EL (cell line): ENCODE measurements at places on chromosomes 3 and 15.

DNA sequence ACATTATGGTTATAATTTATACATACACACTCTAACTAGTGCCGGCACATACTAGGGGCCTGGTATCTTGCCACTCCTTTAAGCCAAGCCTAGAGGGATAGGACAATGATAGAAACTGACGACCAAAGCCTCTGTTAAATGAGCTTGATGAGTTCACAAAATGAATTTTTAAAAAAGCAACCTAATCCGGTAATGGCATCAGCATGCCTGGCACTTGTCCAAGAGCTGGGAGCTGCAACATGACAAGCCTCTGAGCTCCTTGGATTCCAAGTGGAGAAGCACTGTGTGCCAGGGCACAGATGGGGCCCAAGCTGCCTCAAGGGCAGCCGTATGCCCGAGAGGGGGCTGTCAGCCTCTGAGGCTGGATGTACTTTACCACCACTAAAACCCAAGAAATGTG lies 9.7 kb downstream of the ETV5 start:
- DNase-seq = peak; percentile 74

- no peak for DNase-seq
Measured at GRCh38 chr3:53836084-53836872, 9.9 kb downstream of the CHDH start.

DNA sequence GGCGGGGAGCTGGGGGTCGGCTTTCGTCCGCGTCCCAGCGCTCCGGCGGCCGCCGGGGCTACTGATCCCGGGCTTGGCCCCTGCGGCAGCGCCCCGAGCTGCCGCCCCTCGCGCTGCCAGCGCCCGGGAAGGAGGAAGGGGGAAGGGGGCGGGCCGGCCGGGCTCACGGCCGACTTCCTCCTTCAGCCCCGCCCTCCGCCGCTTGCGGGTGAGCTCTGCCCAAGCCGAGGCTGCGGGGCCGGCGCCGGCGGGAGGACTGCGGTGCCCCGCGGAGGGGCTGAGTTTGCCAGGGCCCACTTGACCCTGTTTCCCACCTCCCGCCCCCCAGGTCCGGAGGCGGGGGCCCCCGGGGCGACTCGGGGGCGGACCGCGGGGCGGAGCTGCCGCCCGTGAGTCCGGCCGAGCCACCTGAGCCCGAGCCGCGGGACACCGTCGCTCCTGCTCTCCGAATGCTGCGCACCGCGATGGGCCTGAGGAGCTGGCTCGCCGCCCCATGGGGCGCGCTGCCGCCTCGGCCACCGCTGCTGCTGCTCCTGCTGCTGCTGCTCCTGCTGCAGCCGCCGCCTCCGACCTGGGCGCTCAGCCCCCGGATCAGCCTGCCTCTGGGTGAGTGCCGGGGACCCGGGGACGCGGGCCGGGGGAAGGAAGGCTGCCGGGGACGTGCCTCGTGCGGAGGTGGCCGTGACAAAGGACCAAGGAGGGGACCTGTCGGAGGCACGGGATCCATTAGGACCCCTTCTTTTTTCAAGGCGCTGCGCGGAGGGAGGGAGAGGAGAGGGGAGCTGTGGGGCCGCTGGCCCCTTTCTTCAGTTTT lies at the start of gene SEMA4B:
Gene SEMA4B, plus strand, starts transcription at position 201 of the 814 bp plus-strand sequence. Its CDS starts 249 bp downstream, at position 450.
- DNase-seq = peak; percentile 68

DNA sequence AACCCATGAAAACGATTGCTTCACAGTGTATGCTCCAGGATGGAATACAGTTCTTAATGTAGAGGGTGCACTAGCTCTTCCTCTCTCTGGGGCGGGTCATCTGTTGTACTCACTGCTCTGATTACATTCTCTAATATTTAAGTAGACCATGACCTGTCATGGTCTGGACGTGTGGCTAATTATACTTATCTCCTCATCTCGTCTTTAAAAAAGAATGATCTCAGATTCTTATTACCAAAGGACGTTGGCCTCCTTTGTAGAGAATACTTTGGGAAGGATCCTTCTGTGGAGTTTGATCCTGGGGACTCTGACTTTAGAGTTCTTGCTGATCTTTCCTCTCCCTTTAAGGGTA lies 48.4 kb upstream of the TRAK1 start:
- peak; percentile 50 for DNase-seq

DNA sequence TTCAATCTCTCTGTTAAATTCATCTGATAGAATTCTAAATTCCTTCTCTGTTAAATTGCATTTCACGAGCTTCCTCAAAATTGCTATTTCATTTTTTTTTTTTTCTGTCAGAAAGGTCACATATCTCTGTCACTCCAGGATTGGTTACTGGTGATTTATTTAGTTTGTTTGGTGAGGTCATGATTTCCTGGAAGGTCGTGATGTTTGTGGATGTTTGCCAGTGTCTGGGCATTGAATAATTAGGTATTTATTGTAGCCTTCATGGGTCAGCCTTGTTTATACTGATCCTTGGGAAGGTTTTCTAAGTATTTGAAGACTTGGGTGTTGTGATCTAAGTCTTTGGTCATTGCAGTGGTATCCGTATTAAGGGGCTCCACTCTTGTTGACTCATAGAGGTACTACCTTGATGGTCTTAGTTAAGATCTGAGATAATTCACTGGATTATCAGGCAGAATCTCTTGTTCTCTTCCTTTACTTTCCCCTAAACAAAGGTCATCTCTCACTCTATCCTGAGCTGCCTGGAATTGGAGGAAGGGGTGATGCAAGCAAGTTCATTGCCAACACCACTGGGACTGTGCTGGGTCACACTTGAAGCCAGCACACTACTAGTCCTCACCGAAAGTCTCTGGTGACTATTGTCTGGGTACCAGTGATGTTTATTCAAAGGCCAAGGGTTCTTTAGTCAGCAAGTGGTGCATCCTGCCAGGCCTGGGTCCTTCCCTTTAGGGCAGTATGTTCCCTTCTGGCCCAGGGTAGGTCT lies 231.1 kb downstream of the GBE1 start:
- DNase-seq = no peak

DNA sequence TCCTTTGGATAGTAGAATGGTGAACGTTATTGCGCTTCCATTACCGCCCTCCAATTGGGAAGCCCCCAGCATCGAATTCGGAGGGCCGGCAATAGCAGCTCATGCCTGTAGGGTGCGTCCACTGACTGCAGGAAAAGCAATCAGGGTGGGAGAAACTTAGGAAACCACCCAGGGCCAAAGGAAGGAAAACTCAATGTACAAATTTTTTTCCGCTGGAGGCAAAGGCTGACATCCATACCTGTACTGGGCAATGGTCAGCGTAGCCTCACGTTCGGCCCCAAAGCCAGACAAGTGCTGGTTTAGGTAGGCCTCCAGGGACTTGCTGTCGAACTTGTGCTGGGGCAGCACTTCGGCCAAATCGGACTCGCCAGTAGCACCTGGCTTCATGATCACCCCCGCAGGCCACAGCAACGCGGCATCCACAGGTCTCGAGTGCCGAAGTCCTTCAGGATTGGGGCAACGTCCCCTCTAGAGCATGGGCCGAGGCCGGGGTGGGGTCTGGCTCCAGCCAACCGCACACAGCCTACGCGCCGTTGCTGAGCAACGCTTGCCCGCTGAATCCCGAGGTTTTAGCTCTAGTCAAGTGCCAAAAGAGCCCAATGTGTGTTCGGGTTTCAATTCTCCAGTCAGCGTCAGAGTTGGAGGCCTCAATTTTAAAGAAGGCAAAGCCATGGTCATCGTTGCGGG lies at the start of gene ACAD11:
Gene ACAD11, minus strand, starts transcription at position 445 of the 687 bp plus-strand sequence. Its CDS starts 58 bp downstream, at position 387.
- DNase-seq = peak; percentile 75

DNA sequence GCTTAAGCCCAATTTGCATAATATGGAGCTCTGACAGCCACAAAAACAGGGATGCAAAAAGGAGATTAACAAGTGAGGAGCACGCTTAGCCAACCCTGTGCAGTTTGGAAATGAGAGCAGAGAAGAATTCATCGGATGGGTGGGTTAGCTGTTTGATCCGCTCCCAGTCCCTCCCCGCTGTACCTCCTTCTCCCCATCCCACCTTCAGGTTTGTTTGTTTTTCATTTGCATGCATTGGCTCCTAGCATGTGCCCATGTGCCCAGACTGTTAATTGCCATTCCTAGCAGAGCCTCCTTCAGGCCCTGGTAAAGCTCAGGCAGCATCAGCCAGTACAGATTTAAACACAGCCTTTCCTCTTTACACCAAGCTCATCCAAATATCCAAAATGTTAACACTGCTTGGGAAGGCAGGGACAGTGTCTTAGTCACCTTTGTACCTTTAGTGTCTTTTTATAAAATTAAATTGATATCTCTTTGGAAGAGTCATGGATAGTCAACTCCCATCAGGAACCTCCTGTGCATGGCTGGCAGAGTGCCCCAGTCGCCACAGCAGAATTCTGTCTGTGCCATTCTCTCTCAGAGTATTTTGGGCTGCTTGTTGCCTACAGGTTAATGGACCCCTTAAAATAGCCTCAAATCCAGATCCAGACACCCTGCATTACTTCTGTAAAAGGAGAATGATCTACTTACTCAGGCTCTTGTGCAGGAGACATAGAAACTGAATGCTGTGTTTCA lies 244.2 kb downstream of the LSAMP start:
- DNase-seq = no peak

GRCh38 chr15:76340198-76340802 lies 3.7 kb downstream of the ISL2 start:
- DNase-seq = peak; percentile 53

- no peak for DNase-seq
Measured at GRCh38 chr15:81163961-81164800, 30.1 kb downstream of the CFAP161 start.
